ENCODE measurements at places on chromosomes 11 and 22. TPM values are rescaled to one million over a fixed set of nuclear protein-coding genes. Genes with fewer than 3 reads are reported as not detected.

GRAP2 gene
- 4.9 TPM for total RNA-seq

DCDC1 gene
- total RNA-seq, result 1.2 TPM

OR56B1 gene
- not detected for total RNA-seq

SCN3B gene
- total RNA-seq, result 81.4 TPM

MPEG1 gene
- 1.7 TPM for total RNA-seq

HEPACAM gene
- 14.5 TPM for total RNA-seq
